ENCODE measurements at places on chromosomes 4 and X.

DNA sequence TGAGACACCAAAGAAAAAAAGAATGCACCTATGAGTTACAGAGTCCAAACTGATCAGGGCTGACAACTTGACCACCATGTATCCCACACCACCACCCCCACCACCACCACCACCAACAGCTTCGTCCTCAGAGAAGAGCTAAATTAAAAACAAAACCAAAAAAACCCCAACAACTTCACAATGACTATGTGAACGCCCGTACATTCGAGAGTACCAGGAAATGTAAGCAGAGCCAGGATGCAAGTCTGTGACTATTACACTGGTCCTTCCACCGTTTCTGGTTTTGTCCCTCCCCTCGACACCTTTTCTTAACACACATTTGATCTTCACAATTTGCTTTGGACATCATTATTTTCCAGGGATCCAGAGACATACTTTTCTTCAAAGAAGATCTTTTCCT lies 51.0 kb downstream of the WFS1 start:
- no peak for DNase-seq

DNA sequence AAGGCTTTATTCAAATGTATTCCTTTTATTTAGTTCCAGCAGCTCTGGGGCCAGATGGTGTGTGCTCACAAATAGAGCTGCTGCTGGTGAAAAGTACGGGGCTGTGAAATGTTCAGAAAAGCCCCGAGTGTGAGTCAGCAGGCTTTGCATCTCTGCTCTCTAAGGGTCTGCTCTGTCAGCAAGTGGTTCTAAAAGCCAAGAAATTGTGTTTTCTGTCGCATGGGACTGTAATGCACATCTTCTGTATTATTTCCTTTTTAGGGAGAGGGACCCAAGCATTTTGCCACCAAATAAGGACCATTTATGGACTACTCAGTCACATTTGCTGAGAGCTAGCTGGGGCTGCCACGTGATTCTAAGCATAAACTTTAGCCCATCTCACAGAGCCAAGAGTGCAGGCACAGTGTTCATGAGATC lies 82.9 kb upstream of the NHS start:
- DNase-seq, result no peak

- DNase-seq, result no peak
These were observed 44.2 kb downstream of the COQ2 start for GRCh38 chr4:83240379-83240875.

- DNase-seq, result no peak
These were observed 34.2 kb upstream of the SH3D19 start for GRCh38 chr4:151359576-151359975.

GRCh38 chrX:109350551-109350950 lies 131.3 kb downstream of the GUCY2F start:
- no peak for DNase-seq

DNA sequence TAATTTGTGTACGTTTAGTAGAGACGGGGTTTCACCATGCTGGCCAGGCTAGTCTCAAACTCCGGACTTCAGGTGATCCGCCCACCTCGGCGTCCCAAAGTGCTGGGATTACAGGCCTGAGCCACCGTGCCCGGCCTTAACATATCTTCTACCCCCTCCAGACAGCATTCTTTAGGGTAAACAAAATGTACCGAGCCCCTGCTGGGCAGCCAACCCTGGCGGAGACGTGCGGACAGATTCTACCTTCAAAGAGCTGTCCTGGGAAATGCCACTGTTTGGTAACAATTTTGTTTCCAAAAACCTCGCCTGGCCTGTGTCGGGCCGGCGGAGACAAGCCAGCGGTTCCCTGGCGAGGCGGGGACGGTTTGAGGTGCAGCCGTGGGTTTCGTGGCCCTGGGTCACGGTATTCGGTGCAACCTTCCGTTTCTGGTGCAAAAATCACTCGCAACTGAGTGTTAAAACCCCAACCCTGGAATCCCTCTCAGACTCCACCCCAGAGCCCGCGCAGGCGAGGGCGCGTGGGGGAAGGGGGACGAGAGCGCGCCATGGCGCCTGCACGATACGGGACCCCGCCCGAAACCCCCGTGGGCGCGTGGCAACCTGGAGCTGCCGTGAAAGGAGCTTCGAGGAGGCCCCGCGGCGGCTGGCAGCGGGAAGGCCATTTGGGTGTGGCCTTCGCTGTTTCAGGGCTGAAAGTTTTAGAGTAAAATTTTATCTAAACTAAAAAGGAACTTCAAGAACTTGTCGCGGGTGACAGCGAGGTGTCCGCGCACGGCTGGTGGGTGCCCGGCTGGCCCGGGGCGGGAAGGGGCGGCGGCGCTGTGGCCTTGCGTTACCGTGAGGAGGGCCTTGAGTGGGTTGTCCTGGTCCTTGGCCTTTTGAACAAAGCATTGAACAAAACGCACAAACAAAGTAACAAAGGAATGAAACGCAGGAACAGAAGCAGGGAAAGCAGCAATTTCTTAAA lies 17.0 kb downstream of the MRFAP1 start:
- DNase-seq, result no peak

DNA sequence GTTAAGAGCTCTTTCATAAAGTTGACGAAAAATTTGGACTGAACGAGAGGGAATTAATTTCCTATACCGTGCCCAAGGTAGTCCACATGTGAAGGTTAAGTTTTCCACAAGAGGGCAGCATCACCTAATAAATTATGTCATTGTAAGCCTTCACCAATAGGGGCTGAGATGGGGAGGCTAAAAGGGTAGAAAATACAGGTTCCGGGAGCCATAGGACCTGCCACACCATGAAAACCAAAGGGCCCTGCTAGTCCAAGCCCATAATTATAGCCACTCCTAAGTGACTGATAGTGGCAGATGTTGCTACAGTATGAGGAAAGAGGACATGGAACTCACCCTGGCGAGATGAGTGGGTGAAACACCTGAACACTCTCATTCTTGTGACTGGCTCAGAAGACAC lies 122.2 kb downstream of the SHROOM4 start:
- peak; percentile 33 for DNase-seq

DNA sequence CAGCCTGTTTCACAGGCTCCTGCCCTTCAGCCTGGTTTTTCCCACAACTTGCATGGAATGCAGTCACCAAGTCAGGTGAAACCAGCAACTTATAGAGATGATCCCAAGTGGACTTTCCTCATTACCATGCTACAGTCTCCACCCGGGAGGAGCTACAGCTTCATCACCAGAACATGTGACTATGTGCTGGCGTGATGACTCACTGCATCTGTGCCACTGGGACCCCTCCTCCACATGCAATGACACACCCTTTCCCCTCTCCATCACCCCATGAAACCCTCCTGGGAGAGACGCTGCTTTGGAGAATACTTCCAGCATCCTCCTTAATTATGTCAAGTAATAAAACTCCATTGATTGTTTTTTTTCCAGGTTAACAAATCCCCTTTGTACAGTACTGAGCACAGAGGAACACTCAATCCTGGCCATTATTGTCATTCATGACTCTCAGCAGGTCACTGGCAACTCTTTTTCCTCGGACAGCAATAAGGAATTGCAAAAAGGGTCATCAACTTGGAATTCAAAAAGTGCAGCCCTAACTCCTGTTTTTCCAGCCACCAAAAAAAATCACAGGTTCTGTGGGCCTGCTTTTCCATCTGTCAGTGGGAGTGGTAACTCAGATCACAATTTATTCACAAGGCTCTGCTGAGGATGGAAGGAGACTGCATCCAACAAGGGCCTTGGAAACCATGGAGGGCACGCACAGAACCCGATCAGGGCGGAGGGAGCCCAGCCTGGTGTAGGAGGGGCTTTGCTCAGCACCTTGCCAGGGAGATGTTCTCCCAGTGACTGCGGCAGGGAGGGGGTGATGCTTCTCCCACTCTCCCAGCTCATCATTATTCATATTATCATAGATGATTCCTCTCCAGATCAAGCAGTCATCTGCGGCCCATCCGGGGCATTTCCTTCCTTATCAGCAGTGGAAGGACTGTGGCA lies 17.4 kb downstream of the QDPR start:
- peak; percentile 89 for DNase-seq

DNA sequence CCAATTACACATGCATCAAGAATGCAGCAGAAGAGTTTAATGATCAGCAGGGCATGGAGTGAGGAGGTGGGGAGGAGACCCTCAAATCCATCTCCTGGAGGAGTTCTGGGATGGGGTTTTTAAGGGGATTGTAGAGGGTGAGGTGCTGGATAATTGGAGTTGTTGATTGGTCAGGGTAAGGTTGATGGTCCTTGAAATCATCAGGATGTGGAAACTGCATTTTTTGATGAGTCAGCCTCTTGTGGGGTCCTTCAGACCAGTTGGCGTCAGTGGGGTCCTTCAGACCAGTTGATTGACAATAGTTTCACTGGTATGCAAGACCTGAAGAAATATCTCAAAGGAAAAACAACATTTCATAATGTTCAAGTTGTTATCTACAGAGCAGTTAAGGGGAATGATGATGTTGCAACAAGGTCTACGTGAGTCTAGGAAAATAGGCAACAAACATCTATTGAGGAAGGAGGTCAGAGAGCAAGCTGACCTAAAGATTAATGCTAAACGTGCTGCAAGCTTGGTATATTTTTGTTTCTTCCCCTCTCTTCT lies 88.3 kb downstream of the NRK start:
- DNase-seq, result no peak

DNA sequence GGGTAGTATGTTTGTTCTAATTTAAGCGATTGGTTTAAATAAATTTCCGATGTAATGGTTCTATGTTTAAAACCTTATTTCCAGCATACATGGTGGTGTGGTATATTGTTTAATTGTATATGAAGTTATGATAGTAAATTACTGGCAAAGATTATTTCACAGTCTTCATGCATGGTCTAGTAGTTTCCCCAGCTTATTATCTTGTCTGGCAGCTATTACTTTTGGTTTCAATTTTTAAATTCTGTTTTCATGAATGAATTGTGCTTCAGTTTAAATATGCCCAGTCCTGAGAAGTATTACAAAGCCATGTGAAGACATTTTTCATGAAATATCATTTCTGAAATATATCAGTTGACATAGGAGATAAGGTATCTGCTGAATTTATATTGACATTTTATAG lies 6.3 kb downstream of the ALG13 start:
- no peak for DNase-seq

DNA sequence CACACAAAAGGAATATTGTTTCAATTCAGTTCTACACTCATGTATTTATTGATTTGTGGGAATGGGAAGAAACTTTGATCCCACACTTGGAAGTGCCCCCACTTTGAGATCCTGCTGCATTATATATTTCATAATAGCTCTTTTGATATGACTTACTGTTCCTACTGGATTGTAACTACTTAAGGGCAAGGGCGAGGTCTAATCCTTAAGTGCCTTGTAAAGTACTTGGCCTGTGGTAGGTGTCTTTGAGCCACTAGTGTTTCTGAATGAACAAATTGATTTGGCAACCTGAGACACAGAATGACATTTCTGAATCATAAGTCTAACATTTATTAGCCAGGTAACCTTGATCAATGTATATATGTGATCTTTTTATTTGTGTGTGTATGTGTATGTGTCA lies 767.2 kb downstream of the RAB28 start:
- no peak for DNase-seq

DNA sequence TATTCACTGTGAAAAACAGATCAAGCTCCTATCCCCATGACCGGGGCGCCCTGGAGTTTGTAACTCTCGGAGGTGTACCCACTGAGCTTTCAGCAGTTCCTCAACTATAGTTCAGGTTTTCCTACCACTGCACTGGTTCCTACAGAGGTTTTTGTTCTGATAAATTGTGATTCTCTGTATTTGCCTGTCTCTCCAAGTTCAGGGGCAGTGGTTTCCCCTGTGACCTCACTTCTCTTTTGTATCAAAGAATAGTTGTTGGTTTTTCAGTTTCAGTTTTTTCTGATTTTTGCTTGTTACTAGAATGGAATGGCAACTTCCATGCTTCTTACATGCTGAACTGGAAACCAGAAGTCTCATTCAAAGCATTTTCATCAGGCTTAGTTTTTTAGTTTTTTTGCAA lies 56.8 kb upstream of the PLS3 start:
- DNase-seq, result no peak

GRCh38 chrX:150411656-150412055 lies 48.5 kb downstream of the MAMLD1 start:
- no peak for DNase-seq

DNA sequence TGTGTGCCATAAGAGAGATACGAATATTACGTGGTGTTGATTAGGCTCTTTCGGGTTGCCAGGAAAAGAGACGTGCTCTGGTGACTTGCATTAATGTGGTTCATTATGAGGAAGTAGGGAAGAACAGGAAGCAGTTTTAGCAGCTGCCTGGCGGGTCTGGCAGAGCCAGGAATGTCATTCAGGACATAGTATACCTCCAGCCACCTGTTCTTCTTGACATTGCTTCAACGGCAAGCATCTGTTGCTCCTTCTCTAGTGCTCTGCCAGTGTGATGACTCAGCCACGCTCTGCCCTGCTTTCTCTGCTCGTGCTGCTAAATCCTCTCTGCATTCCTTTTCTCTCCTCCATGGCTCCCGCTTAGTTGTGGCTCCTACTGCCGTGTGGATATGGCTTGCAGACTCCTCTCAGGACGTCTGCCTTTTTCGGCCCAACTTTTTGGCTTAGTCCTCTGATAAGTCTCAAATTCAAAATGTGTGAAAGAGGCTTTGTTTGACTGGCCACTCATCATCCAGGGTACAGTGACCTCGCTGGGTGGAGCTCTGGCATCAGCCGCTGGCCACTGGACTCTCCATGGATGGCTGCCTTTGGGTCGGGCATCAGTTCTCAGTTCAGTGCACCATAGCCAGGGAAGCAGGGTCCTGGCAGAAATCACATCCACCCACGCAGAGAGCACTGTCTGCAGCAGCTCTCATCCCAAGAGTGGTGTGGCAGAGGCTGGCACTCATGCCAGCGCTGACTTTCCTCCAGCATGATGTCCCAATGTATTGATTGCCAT lies 89.3 kb upstream of the KLF3 start:
- DNase-seq, result peak; percentile 64

DNA sequence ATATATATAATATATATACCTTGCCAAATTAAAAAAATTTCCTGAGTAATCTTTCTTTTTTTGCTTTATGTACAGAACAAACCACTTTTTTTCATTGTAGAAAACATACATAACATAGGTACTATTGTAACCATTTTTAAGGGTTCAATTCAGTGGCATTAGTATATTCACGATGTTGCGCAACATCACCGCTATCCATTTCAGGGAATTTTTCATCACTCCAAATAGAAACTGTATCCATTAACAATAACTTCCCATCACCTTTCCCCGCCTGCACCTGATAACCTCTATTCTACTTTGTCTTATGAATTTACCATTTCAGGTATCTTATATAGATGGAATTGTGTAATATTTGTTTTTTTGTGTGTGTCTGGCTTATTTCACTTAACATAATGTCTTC lies 124.7 kb downstream of the MGST2 start:
- no peak for DNase-seq

DNA sequence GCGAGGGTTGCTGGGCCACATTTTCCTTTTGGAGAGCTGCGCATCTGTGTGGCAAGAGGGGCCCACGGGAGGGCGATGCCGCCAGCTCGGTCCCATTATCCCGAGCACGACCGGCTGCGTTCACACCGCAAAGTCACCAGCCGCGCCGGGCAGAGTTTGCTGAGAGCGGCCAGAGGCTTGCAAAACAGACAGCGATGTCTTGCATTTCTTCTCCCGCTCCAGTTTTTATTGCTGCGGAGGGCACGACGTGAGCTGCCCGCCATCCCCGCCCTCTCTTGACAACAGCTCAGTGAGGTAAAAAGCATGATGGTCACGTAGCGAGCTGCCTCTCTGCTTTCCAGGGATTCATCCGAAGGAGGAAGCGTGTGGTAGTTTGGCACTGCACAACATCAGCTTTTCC lies 102.1 kb upstream of the TENM3 start:
- DNase-seq, result no peak

- DNase-seq, result no peak
These were observed 111.2 kb upstream of the GALNT7 start for GRCh38 chr4:173057442-173057841.
